ENCODE measurements at places on chromosomes 16 and 17.

DNA sequence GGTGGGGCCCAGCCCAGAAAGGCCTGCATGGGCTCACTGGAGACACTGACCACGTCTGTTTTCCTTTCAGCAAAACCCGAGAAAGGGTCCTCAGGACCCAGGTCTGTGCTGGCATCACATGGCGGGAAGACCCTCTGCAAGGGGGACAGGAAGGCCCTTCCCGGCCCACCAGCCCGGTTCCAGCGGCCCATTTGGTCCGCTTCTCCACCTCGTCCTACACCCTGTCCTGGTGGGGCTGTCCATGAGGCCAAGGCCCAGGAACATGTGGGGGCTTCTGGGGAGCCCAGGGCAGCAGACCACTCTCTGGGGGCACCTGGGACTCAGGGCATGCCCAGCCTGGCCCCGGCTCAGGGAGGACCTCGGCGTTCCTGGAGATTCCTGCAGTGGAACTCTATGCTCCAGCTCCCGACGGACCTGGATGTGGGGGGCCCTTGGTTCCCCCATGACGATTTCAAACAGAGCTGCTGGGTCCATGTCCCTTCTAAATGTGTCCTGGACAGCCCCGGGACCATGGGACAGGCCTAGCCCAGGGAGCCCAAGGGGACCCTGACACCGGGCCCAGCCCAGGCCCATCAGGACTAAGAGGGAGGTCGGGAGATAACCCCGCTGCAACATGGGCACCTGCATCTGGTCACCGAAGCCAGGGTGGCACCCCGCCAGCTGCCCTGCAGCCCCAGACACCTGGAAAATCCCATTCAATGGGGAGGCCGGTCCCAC is 26.4 kb upstream of the KSR1 start:
- DNase-seq: no peak
- no peaks in the 10 kb centered on the region for H3K4me1 ChIP-seq
- no peak overlapping the region for H3K27ac ChIP-seq
- H3K36me3 ChIP-seq: no peaks in the 10 kb centered on the region

- H3K27me3 ChIP-seq: no peaks in the 10 kb centered on the region
- peaks cover 10% of the 10 kb centered on the region for H3K4me1 ChIP-seq
- H3K4me3 ChIP-seq: peak overlapping the region; percentile 49
- DNase-seq: no peak
- no peaks in the 10 kb centered on the region for H3K36me3 ChIP-seq
Observed at GRCh38 chr17:79078476-79079190, 4.0 kb downstream of the ENGASE start.

GRCh38 chr17:67747681-67748235 is 30.0 kb downstream of the NOL11 start:
- peaks cover 15% of the 10 kb centered on the region for H3K36me3 ChIP-seq
- no peak overlapping the region for H3K4me3 ChIP-seq
- H3K4me1 ChIP-seq: no peaks in the 10 kb centered on the region
- no peaks in the 10 kb centered on the region for H3K27me3 ChIP-seq
- DNase-seq: no peak
- H3K27ac ChIP-seq: no peak overlapping the region

DNA sequence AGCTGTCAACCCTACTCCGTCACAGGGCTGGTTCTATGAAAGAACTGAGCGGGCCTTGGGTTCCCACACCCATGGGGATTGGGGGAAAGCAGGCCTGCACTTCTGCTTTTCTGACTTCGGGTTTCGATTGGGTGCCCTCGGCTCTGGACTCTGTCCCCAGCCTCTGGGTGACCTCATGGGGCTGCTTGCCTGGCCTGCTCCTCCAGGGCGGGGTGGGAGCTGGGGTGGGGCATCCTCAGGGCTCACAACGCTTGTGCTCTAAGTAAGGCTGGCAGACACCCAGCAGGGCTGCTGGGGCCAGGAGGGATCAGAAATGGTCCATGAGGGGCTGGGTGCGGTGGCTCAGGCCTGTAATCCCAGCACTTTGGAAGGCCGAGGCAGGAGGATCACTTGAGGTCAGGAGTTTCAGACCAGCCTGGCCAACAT is 19.2 kb downstream of the ARHGAP27 start:
- H3K36me3 ChIP-seq: no peaks in the 10 kb centered on the region
- H3K4me3 ChIP-seq: no peak overlapping the region
- H3K4me1 ChIP-seq: peaks cover 20% of the 10 kb centered on the region
- no peak overlapping the region for H3K27ac ChIP-seq
- H3K27me3 ChIP-seq: no peaks in the 10 kb centered on the region

GRCh38 chr16:28932339-28933141 is 769 bp downstream of the CD19 start:
- DNase-seq: no peak
- peak overlapping the region; percentile 43 for H3K27ac ChIP-seq
- H3K36me3 ChIP-seq: no peaks in the 10 kb centered on the region
- peaks cover 4% of the 10 kb centered on the region for H3K27me3 ChIP-seq
- no peak overlapping the region for H3K4me3 ChIP-seq

DNA sequence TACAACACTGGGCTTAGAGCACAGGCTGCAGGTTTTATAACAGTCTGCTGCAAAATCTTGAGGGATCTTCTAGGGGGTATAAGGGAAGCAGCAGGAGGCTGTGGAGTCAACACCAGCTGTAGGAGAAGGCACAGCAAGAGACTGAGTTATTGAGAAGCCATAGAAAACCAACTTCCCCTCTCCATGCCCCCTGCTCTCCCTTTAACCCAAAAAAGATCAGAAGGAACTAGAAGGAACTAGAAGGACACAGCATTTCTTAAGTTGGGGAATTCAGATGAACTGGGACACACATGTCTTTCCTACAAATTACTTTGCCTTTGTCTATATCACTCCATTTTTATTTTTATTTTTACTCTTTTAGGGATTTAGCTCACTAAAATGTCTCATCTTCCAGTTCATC is 6.2 kb upstream of the CCL18 start:
- DNase-seq: no peak
- H3K36me3 ChIP-seq: no peaks in the 10 kb centered on the region
- H3K4me1 ChIP-seq: no peaks in the 10 kb centered on the region
- no peak overlapping the region for H3K27ac ChIP-seq
- H3K4me3 ChIP-seq: no peak overlapping the region

- no peak overlapping the region for H3K4me3 ChIP-seq
- no peak overlapping the region for H3K27ac ChIP-seq
- H3K36me3 ChIP-seq: peaks cover 3% of the 10 kb centered on the region
- peaks cover 12% of the 10 kb centered on the region for H3K27me3 ChIP-seq
- no peak for DNase-seq
Observed at GRCh38 chr16:4081521-4082021, 34.7 kb downstream of the ADCY9 start.

DNA sequence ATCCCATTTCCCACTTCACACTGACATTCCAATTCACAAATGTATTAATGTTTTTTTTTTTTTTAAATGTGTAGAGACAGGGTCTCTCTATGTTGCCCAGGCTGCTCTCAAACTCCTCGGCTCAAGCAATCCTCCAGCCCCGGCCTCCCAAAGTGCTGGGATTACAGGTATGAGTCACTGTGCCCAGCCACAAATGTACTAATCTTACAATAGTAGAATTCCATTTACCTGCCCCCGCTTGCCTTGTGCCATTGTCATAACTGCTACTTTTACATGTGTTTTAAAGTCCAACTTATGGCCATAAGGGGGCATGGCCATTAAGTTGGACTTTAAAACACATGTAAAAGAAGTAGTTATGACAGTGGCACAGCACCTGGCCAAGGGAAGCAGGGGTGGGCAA is 4.6 kb downstream of the MMP28 start:
- peaks cover 67% of the 10 kb centered on the region for H3K27me3 ChIP-seq
- H3K36me3 ChIP-seq: no peaks in the 10 kb centered on the region
- no peak for DNase-seq
- H3K4me3 ChIP-seq: no peak overlapping the region
- peaks cover 16% of the 10 kb centered on the region for H3K4me1 ChIP-seq

DNA sequence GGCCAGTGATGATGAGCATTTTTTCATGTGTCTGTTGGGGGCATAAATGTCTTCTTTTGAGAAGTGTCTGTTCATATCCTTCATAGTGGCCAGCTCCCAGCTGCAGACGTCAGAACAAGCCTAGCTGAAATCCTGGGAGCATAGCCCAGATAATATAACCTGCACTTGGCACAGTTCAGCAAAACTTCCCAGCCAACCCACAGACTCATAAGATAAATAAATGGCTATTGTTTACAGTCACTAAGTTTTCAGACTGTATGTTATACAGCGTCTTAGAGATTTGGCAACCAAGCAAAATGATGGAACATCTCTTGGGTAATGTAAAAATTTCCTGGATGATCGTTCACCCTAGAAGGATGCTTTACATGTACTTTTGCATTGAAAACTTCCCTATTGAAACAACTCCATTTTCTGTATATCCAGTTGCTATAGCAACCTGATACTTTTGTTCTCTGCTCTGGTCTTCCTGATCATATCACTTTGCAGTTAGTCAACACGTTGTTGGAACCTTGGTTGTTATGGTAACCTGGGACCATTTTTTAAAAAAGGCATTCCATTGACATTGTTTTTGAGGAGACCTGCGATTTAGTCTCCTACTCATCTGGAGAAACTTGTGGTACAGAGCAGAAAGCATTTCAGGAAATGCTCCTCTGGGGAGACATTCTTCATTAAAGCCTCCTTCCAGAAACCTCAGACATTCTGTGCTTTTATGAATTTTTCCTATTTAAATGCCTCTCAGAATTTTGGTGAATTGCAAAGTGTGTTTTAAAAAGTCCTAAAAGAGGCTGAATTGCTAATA is 378.7 kb downstream of the HS3ST4 start:
- H3K4me3 ChIP-seq: peak overlapping the region; percentile 52
- peaks cover 22% of the 10 kb centered on the region for H3K4me1 ChIP-seq
- H3K27ac ChIP-seq: peak overlapping the region; percentile 88
- no peaks in the 10 kb centered on the region for H3K27me3 ChIP-seq
- H3K36me3 ChIP-seq: no peaks in the 10 kb centered on the region

GRCh38 chr17:58325289-58325726 is 3.3 kb downstream of the TSPOAP1 start:
- H3K4me1 ChIP-seq: peaks cover 40% of the 10 kb centered on the region
- no peak for DNase-seq
- peak overlapping the region; percentile 81 for H3K4me3 ChIP-seq
- no peaks in the 10 kb centered on the region for H3K27me3 ChIP-seq
- H3K27ac ChIP-seq: no peak overlapping the region
- peaks cover 2% of the 10 kb centered on the region for H3K36me3 ChIP-seq

DNA sequence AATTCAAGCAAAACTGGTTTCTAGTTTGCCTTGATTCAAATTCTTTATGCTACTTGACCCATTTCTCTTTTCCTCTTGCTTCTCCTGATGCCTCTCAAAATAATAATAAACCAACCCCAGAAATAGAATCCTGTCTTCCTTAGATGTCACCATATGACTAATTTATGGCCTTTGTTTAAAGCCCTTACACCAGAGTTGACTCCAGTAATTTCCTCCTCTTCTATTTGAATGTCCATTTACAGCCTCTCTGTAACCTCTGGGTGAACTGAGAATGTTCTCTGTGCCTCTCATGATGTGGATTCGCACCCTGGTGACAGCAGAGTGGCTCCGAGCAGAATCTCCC is 31.5 kb downstream of the ZFHX3 start:
- H3K4me1 ChIP-seq: peaks cover 69% of the 10 kb centered on the region
- H3K27ac ChIP-seq: no peak overlapping the region
- no peak for DNase-seq
- no peak overlapping the region for H3K4me3 ChIP-seq
- no peaks in the 10 kb centered on the region for H3K27me3 ChIP-seq
- H3K36me3 ChIP-seq: no peaks in the 10 kb centered on the region

- peak overlapping the region; percentile 11 for H3K4me3 ChIP-seq
- H3K27ac ChIP-seq: no peak overlapping the region
- DNase-seq: no peak
- H3K36me3 ChIP-seq: no peaks in the 10 kb centered on the region
- no peaks in the 10 kb centered on the region for H3K27me3 ChIP-seq
- H3K4me1 ChIP-seq: peaks cover 29% of the 10 kb centered on the region
Observed at GRCh38 chr17:42456223-42457106, 2.2 kb upstream of the ATP6V0A1 start.

- H3K27ac ChIP-seq: no peak overlapping the region
- DNase-seq: no peak
- H3K36me3 ChIP-seq: no peaks in the 10 kb centered on the region
- H3K27me3 ChIP-seq: no peaks in the 10 kb centered on the region
- no peaks in the 10 kb centered on the region for H3K4me1 ChIP-seq
- H3K4me3 ChIP-seq: peak overlapping the region; percentile 34
Observed at GRCh38 chr17:78166416-78166815, 2.0 kb upstream of the SYNGR2 start.

All from neural crest cell (in vitro differentiated cells).